ENCODE measurements at places on chromosomes 5 and 9. TPM values are rescaled to one million over a fixed set of nuclear protein-coding genes. Genes with fewer than 3 reads are reported as not detected.

GRCh38 chr5:124819201-124819600 lies 72.8 kb upstream of the ZNF608 start:
- no peak for DNase-seq
- no peaks in the 10 kb centered on the region for H3K36me3 ChIP-seq
- H3K27me3 ChIP-seq = no peaks in the 10 kb centered on the region
- H3K4me3 ChIP-seq = no peak overlapping the region
- peaks cover 17% of the 10 kb centered on the region for H3K4me1 ChIP-seq

DNA sequence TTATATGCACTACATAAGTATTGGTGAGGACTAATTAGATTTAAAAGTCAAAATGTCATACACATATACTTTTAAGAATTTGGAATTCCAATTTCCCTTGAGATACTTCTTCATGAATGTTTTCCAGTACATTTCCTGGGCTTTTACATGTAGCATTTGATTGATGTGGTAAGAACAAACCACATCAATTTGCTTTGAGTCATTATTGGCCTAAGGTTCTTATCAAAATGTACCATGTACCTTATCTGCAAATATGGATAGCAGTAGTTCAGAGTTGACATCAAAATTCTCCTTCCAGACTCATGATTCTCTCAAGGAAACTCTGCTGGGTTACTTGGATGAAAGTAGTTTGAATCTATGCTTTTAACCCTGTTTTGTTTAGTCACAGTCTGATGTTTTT lies 2.5 kb downstream of the CAST start:
- H3K27me3 ChIP-seq = no peaks in the 10 kb centered on the region
- H3K4me3 ChIP-seq = peak overlapping the region; percentile 97
- DNase-seq = no peak
- peaks cover 54% of the 10 kb centered on the region for H3K4me1 ChIP-seq
- H3K27ac ChIP-seq = no peak overlapping the region

DNA sequence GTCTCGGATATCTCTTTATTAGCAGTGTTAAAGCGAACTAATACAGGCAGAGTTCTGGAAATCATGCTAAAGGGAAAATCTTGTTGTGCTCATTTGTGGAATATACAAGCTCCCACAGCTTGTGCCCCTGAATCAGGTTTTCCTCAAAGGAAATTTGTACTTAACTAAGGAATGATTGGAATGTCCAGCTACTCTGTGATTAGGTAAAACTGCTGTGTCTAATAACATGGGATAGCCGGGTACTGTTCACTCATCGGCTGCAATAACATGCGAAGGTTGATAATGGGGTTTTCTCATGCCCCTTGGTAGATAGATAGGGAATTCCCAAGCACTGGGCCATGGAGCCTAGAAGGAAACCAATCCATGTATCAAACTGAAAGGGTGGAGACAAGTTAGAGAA lies 306.7 kb downstream of the NR2F1-AS1 start:
- no peak overlapping the region for H3K27ac ChIP-seq
- peaks cover 29% of the 10 kb centered on the region for H3K4me1 ChIP-seq
- no peaks in the 10 kb centered on the region for H3K27me3 ChIP-seq
- no peak for DNase-seq
- no peak overlapping the region for H3K4me3 ChIP-seq
- no peaks in the 10 kb centered on the region for H3K36me3 ChIP-seq

- no peaks in the 10 kb centered on the region for H3K27me3 ChIP-seq
- no peak overlapping the region for H3K4me3 ChIP-seq
- no peak overlapping the region for H3K27ac ChIP-seq
- H3K4me1 ChIP-seq = peaks cover 14% of the 10 kb centered on the region
- DNase-seq = no peak
Measured at GRCh38 chr5:98095072-98095471, 678.4 kb upstream of the RGMB start.

GRCh38 chr5:71492817-71493615 lies 37.6 kb downstream of the BDP1 start:
- H3K36me3 ChIP-seq = peaks cover 54% of the 10 kb centered on the region
- no peaks in the 10 kb centered on the region for H3K27me3 ChIP-seq
- H3K4me1 ChIP-seq = no peaks in the 10 kb centered on the region

GRCh38 chr5:180291234-180291940 lies 496 bp downstream of the MAPK9 start:
- no peaks in the 10 kb centered on the region for H3K27me3 ChIP-seq
- peak overlapping the region; percentile 83 for H3K27ac ChIP-seq
- H3K4me3 ChIP-seq = peak overlapping the region; percentile 74
- H3K4me1 ChIP-seq = peaks cover 32% of the 10 kb centered on the region

- no peak overlapping the region for H3K27ac ChIP-seq
- H3K36me3 ChIP-seq = no peaks in the 10 kb centered on the region
- DNase-seq = no peak
Measured at GRCh38 chr5:67021521-67021920, 175.1 kb downstream of the CD180 start.

GRCh38 chr5:118590806-118591205 lies 397.5 kb downstream of the DTWD2 start:
- H3K36me3 ChIP-seq = no peaks in the 10 kb centered on the region
- no peak overlapping the region for H3K4me3 ChIP-seq
- H3K27ac ChIP-seq = no peak overlapping the region
- no peak for DNase-seq

DNA sequence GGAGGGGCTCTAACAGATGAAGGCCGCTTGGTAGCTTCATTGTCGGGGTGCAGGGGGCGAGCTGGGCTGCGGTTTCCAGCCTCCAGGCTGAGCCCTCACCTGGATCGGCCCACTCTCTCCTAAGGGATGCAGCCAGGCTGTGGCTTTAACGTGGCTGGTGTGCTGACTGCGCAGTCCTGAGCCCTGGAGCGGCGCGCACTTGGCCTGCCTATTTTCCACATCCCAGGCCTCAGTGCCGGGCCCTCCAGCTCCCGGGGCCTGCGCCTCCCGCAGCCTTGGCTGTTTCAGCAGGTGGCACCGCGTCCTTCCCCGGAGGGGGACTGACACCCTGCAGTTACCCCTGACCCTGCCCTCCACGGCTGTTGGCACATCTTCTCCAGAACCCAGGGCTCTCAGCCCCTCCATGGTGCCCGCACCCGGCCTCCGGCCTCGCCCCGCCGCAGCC lies 1.4 kb downstream of the RNU6ATAC start:
- peaks cover 8% of the 10 kb centered on the region for H3K4me1 ChIP-seq
- no peak overlapping the region for H3K4me3 ChIP-seq
- H3K27me3 ChIP-seq = no peaks in the 10 kb centered on the region

DNA sequence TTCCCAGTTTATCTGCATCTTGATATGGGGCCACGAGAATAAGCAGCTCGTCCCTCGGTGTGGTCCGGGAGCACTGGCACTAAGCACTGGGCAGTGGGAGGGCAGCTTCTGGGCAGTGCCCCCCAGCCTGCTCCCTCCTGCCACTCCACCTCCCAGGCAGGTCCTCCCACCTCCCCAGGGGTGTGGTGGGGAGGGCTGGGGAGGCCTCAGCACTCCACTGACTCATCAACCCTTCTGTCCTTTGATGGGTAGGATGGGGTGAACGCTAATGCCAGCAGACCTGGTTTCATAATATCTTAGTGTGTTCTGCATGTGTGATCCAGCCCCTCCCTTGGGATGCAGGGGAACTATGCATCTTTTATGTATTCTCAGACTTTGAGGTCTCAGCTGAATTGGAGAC lies 62.2 kb upstream of the GNE start:
- no peaks in the 10 kb centered on the region for H3K4me1 ChIP-seq
- no peak for DNase-seq
- H3K27ac ChIP-seq = peak overlapping the region; percentile 52
- no peak overlapping the region for H3K4me3 ChIP-seq
- peaks cover 18% of the 10 kb centered on the region for H3K36me3 ChIP-seq

DNA sequence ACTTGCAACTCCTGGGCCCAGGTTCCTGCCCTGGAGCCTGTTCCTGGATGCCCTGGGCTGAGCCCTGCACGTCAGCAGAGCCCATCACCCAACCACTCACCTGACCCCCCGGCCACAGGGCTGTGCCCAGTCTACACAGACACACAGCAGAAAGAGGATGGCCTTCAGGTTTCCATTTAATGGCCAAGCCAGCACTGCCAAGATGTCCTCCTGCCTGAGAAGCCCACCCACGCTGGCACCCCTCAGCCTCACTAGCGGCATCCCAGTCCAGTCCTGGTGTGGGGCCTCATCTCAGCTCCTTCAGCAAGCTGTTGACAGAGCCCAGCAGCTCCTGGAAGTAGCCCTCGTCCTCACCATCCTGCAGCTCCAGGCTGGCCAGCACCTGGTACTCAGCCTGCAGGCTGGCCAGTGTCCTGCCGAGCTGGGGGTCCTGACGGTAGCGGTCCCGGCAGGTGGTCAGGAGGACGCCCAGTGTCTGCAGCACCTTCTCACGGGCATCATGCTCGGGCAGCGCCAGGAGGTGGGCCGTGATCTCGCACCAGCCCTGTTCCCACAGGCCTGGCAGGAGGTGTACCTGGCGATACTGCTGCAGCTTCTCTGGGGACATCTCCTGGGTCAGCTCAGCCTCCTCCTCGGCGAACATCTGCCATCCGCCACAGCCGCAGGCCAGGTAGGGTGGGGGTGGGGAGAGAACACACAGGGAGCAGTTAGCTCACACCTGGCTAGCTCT lies 71.9 kb upstream of the LRRTM2 start:
- no peaks in the 10 kb centered on the region for H3K27me3 ChIP-seq
- H3K4me3 ChIP-seq = no peak overlapping the region
- peaks cover 32% of the 10 kb centered on the region for H3K36me3 ChIP-seq
- no peak overlapping the region for H3K27ac ChIP-seq

DNA sequence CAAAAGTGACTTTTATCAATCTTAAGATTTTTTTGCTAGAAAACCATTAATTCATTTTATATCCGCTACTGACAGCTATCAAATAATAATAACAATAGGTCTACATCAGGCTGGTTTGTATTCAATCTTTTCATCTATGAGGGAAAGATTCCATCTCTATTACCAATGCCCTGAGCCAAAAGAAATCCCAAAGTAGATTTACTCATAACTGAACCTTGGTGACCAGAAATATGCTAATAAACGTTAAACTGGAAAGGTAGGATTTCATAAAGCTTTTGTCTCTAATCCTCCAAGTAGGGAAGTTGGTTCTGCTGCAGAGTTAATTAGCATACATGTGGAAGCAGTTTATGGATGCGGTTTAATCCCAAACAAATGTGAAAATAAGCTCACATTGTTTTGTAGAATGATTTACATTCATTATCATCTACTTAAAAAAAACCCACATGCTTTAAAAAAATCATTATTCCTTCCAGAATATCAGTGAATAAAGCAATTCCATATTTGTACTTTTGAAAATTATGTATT lies 715.5 kb downstream of the CETN3 start:
- H3K4me1 ChIP-seq = peaks cover 7% of the 10 kb centered on the region
- H3K27ac ChIP-seq = no peak overlapping the region
- no peaks in the 10 kb centered on the region for H3K27me3 ChIP-seq
- no peak for DNase-seq
- no peaks in the 10 kb centered on the region for H3K36me3 ChIP-seq
- H3K4me3 ChIP-seq = no peak overlapping the region

DNA sequence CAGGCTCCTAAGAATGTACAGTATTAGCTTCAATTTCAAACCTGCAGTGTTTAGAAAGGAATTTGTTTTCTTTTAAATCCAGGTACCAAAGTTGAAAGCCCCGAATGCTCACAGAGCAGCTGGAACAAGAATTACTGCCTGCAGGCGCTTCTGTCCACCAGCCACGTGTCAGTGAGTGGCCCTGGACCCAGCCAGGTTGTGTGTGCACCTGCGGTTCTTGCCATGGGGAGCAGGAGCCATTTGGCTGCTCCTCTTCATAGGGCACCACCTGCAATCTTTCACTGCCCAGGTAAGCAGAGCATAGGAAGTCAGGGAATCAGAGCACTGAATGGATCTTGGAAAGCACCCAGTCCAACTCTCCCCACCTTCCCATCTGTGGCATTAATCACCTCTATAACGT lies 79.5 kb upstream of the PIP5K1B start:
- peaks cover 15% of the 10 kb centered on the region for H3K27me3 ChIP-seq
- DNase-seq = no peak
- no peaks in the 10 kb centered on the region for H3K4me1 ChIP-seq

GRCh38 chr9:105254226-105254625 lies 9.8 kb downstream of the SLC44A1 start:
- H3K27me3 ChIP-seq = no peaks in the 10 kb centered on the region
- H3K4me1 ChIP-seq = peaks cover 36% of the 10 kb centered on the region
- no peaks in the 10 kb centered on the region for H3K36me3 ChIP-seq
- no peak overlapping the region for H3K4me3 ChIP-seq
- no peak overlapping the region for H3K27ac ChIP-seq
- DNase-seq = peak; percentile 41

DNA sequence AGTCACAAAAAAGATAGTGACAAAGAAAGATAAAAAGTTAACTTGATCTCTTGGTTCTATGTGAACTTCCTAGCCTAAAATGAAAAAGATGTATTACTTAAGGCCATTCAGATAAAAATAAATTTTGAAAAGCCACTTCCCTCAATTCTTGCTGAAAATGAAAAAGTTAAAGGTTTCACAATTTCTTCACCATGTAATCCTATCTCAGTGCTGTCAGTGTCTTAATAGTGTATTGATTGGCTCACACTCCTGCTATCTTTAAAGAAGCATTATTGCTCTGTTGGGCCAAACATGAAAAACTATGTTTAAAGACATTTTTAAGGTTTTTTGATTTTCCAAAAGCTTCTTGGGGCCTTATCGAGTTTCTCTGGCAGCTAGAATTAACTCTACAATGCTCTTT lies 18.1 kb upstream of the EGFLAM start:
- H3K27ac ChIP-seq = no peak overlapping the region
- H3K36me3 ChIP-seq = no peaks in the 10 kb centered on the region
- H3K4me3 ChIP-seq = no peak overlapping the region
- no peaks in the 10 kb centered on the region for H3K4me1 ChIP-seq

DNA sequence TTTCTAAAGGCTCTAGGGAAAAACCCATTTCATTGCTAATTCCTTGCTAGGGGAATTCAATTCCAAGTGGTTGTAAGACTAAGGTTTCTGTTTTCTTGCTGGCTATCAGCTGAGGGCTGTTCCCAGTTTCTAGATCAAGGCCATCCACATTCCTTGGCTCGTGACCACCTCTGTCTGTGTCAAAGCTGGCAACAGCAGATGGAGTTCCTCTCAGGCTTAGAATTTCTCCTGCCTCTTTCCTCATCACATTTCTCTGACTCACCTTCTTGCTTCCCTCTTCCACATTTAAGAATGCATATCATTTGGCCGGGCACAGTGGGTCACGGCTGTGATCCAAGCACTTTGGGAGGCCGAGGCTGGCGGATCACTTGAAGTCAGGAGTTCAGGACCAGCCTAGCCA lies 19.0 kb downstream of the DAB2IP start:
- H3K27me3 ChIP-seq = no peaks in the 10 kb centered on the region
- H3K36me3 ChIP-seq = no peaks in the 10 kb centered on the region
- no peak overlapping the region for H3K4me3 ChIP-seq
- DNase-seq = no peak
- H3K27ac ChIP-seq = no peak overlapping the region

GPR21 gene
- total RNA-seq = 3.1 TPM

HTR1A gene
- total RNA-seq = not detected

ENTREP1 gene
- total RNA-seq = 1.8 TPM

RNF44 gene
- total RNA-seq = 76.9 TPM

ZMYND19 gene
- total RNA-seq = 31.7 TPM

SCGB3A2 gene
- not detected for total RNA-seq

LHFPL2 gene
- 43.6 TPM for total RNA-seq

GFRA3 gene
- 0.83 TPM for total RNA-seq

ADAMTS19 gene
- not detected for total RNA-seq

GFI1B gene
- not detected for total RNA-seq

FOXD1 gene
- total RNA-seq = 7.8 TPM

NR5A1 gene
- not detected for total RNA-seq

SWI5 gene
- 9.6 TPM for total RNA-seq

SV2C gene
- 0.88 TPM for total RNA-seq

PSD2 gene
- not detected for total RNA-seq

FSTL4 gene
- 0.71 TPM for total RNA-seq

FIBCD1 gene
- total RNA-seq = 1.5 TPM

FBN2 gene
- total RNA-seq = 0.22 TPM

ACTBL2 gene
- total RNA-seq = 0.45 TPM

PCDHB10 gene
- total RNA-seq = 1.2 TPM

DPYSL3 gene
- 26.6 TPM for total RNA-seq

RIC1 gene
- total RNA-seq = 11.4 TPM

All from Calu3 (cell line).